ENCODE measurements at places on chromosomes 2 and 18.

DNA sequence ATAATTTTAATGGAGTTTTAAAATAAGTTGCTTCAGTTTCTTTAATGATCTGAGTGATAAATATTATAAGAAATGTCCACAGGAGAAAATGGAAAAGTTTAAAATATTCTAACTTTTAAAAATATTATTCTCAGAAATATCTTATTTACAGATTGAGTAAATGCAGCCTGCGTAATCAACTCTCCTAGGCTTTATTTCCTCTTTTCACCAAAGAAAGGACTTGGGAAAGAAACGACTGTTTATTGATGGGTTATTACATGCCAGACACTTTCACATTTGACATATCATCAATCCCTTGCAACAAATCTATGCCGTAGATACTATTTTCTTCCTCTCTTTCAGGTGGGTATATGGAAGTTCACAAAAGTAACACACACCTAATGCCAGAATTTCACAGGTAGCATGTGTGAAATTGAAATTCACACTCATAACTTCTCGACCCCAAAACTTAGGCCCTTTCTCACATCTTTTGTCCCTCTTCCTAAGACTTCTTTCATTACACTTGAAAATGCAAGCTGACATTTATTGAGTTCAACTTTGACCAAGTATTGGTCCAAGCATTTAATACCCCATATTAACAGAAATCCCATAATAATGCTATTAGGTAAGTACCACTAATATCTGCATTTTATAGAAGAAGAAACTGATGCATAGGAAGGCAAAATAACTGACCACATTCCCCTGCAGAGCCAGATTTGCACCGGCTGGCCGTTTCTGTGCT lies 49.2 kb downstream of the MYOM1 start:
- DNase-seq = no peak

- no peak for DNase-seq
Observed at GRCh38 chr2:148527488-148528340, 116.8 kb upstream of the EPC2 start.

DNA sequence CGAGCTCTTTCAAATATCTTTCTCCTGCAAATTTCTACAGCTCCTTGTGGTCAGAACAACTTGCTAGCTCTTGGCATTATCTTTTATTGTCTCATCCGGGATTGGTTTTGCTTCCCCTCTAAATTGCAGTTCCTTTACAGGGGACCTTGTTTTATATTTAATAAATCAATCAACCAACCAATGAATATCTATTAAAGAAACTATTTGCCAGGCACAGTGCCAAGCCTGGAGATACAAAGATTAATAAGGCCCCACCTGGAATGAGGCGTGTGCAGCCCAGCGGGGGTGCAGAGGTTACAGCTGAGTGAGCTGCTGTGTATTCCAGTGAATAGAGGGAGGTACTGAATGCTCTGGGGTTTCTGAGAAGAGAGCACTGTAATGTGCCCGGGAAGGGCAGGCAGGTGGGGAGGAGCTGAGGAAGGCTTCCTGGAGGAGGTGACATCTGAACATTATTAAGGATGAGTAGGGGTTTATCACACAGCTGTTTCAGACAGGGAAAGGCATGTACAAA lies 51.8 kb downstream of the LIPG start:
- no peak for DNase-seq

- peak; percentile 81 for DNase-seq
Observed at GRCh38 chr18:58565021-58565420, 63.9 kb downstream of the ALPK2 start.

DNA sequence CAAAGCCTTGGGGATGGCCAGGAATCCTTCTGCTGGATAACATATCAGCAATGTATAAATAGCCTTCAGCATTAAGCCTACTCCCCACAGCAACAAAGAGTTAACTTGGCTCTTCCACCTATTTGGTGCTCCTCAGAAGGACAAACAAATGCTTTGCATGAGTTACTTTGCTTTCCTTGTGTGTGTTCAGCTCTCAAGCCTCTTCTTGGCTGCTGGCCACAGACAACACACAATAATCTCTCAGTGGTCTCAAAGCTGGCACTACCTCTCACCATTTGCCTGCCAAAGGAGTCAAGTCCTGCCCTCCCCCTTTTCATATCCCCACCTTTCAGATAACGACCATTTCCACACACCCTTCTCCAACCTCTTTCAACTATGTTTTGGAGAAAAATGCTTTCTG lies 17.5 kb downstream of the FTCDNL1 start:
- peak; percentile 97 for DNase-seq

GRCh38 chr18:13265911-13266217 lies 47.3 kb downstream of the LDLRAD4 start:
- no peak for DNase-seq

GRCh38 chr18:46712406-46712805 lies 44.4 kb downstream of the ST8SIA5 start:
- no peak for DNase-seq

GRCh38 chr18:3597409-3598357 lies 147.7 kb downstream of the TGIF1 start:
- no peak for DNase-seq

- no peak for DNase-seq
Observed at GRCh38 chr18:60246606-60247005, 126.0 kb downstream of the MC4R start.

GRCh38 chr18:48003426-48004349 lies 73.2 kb upstream of the SMAD2 start:
- DNase-seq = no peak

- DNase-seq = no peak
Observed at GRCh38 chr2:148725564-148725963, 81.0 kb downstream of the EPC2 start.

DNA sequence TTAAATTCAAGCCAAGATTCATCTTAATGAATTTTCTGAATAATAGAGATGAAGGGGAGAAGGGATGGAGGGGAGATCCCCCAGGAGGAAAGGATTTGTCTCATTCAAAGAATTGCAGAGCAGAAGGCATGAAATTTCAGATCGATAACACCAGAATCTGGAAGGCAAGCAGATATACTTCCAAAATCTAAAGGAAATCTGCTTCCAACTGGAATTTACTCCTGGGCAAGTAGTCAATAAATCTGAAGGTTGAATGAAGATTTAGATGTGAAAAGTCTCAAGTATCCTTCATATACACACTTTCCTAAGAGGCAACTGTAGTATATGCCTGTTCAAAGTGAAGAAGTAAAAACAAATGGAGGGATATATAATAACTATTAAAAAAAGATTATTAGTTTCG lies 1190.8 kb upstream of the CELF4 start:
- no peak for DNase-seq

DNA sequence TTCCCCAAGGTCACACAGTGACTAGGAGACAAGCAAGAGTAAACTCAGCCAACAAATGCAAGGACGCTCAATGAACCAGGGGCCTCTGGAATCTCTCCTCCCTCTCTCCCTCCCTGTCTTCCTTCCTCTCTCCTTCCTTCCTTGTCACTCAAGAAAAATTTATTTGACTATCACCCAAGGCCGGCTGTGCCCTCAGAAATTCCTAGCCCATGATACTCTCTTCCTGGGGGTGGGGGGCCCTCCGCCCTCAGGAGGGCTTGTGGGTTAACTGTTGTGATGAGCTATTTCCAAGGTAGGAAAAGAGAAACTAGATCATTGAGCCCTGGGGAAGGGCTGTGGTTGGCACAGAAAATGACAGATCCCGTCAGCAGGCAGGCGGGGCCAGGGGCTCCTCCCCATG lies 21.7 kb downstream of the INHBB start:
- DNase-seq = no peak

GRCh38 chr2:175817221-175817620 lies 184.8 kb downstream of the LNPK start:
- no peak for DNase-seq

DNA sequence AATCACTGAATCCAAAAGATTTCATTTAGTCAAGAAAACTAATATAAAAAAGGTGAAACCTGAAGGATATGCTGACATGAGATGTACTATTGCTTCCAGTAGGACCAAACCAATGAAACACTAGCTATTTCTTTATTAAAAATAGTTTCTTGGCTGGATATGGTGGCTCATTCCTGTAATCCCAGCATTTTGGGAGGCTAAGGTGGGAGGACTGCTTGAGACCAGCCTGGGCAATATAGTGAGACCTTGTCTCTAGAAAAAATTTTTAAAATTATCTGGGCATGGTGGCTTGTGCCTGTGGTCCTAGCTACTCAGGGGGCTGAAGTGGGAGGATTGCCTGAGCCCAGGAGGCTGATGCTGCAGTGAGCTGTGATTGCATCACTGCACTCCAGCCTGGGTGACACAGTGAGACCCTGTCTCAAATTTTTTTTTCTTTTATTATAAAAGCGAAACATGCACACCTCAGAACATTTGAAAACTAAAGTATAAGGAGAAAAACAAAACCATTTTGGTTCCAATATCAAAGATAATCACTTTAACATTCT lies 266.2 kb downstream of the TGIF1 start:
- no peak for DNase-seq

GRCh38 chr2:190786404-190787166 lies 94.0 kb upstream of the GLS start:
- DNase-seq = peak; percentile 14

DNA sequence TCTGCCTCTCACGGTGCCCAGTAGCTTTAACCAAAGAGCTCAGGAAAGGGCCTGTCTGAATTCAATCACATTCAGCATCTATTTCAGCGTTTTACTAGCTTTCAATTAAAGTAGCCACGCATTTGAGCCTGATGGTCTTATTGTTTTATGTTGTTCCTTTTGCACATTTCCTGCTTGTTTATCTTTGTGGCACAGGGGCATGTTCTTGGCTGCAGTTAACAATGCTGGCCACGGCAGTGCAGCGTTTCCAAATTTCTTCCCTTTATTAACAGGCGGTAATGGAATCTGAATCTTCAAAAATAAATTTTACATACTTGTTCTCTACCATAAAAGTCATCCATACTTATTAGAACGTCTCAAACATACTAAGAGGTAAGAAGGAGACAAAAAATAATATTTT lies 46.2 kb downstream of the HPCAL1 start:
- DNase-seq = no peak

GRCh38 chr2:195734931-195735330 lies 77.9 kb downstream of the SLC39A10 start:
- DNase-seq = no peak

- DNase-seq = no peak
Observed at GRCh38 chr2:54456362-54456611, 160 bp downstream of the SPTBN1 start.

GRCh38 chr18:76528477-76529432 lies 33.7 kb upstream of the ZNF516 start:
- no peak for DNase-seq

DNA sequence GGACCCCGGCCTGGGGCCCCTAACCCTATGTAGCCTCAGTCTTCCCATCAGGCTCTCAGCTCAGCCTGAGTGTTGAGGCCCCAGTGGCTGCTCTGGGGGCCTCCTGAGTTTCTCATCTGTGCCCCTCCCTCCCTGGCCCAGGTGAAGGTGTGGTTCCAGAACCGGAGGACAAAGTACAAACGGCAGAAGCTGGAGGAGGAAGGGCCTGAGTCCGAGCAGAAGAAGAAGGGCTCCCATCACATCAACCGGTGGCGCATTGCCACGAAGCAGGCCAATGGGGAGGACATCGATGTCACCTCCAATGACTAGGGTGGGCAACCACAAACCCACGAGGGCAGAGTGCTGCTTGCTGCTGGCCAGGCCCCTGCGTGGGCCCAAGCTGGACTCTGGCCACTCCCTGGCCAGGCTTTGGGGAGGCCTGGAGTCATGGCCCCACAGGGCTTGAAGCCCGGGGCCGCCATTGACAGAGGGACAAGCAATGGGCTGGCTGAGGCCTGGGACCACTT lies 16.4 kb downstream of the EMX1 start:
- no peak for DNase-seq

DNA sequence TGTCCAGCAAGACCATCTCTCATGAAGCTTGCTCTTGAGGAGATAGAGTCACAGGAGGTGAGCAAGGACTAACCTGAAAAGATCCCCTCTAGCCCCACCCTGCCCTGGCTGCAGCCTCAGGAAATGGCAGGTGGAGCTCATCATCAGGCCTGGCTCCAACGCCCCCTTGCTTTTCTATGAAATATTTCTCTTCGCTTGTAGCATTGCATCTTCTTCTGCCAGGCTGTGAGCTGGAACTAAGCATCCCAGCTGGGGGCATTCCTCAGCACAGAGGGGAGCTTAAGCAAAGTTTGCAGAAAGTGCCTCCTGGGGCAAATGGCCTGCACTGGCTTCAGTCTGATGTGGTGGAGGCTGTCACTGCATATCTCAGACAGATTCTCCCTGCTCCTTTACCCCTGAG lies 90.1 kb upstream of the LGALSL start:
- no peak for DNase-seq
